ENCODE measurements at places on chromosomes 16 and 17.
A peak's percentile ranks its signal among the peaks of the same experiment; 100 is the strongest.

GRCh38 chr17:82848022-82848592 is 8.3 kb upstream of the ZNF750 start:
- DNase-seq: peak; percentile 63

- peak; percentile 81 for DNase-seq
These were observed 31.0 kb downstream of the SOX9 start for GRCh38 chr17:72151565-72152386.

- DNase-seq: no peak
These were observed 205.1 kb upstream of the ELAC2 start for GRCh38 chr17:13222975-13223374.

DNA sequence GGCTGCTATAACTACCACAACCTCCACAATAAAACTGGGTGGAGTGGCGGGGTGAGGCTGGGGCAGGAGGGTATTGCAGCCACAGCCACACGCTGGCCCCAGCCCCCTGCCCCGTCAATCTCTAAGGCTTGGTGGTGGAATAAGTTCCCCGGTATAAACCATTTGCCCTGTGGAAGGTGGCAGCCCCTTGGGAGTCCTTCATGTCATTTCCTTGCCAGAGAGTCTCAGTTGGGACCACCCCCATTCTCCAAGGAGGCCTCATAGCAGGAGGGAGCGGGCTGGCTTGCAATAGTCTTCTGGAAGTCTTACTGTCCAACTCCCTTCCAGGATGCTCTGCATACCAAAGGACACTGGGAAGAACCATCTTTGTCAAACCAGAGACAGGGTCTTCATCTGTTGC is 19.4 kb downstream of the CD300A start:
- no peak for DNase-seq

DNA sequence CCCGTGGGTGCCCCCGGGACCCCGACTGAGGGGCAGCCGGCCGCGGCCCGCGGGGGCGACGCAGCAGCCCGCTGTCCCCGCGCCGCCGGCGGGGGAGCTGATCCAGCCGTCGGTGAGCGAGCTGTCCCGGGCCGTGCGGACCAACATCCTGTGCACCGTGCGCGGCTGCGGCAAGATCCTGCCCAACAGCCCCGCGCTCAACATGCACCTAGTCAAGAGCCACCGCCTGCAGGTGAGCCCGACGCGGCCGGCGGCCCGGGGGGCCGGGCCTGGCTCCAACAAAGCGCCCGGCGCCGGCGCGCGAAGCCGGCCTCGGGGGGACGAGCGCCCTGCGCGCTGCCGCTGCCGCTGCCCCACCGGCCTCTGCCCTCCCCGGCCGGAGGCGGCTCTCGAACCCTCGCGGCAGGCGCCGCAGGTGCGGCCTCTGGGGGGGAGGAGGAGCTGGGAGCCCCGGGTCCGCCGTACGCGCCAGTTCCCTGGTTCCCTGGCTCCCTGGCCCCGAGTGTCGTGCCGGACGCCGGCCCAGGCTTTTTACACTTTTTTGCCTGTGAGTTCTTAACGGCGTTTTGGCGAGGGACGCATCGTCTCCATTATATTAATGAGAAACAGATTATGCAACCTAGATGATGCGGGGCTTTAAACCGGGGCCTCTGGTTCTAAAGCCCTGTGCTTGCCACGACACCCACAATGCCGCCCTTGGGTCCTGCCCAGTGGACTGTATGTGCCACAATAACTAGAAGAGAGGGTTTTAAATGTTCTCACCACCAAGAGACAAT is 521 bp downstream of the ATMIN start:
- DNase-seq: peak; percentile 16

DNA sequence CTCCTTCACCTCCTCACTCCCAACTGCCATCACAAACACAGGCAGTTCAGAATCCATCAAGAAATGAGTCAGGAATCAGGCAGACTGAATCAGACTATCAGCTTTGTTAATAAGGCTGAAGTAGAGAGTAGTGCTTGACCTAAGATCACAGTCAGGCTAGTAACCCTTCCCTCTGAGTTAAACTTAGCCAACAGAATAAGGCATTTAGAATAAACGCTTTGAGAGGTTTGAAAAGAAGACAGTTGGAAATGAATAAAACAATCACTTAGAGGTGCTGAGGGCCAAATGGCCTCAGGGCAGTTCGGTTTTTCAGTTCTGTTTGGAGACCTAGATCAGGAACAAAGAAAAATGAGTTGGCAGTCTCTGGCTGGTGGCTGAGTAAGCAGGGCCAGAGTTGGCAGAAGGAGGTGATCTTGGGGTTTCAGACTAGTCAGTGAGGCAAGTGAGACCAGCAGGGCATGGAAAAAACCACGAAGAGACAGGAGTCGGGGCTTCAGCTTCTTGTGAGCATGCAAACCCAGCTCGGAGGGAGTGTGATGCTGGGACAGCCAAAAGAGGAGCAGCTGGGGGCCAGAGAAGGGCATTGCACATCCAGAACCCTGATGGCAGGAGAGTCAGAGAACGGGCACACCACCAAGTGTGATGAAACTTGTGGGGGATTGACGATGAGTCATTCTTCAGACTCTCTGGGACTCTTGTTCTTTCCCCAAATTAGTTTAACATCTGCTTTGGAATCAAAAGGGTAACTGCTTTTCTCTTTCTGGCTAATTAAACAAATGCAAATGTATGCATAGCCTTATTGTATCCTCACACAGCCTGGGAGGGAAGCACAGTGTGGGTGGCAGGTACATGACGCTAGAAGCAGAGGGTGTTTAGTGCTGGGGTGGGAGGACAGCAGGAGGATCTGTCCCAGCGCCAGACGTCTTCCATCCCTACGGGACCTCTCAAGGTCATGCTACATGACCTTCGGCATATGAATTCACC is 54.8 kb downstream of the SPECC1 start:
- no peak for DNase-seq

- no peak for DNase-seq
These were observed 152.9 kb downstream of the CBLN1 start for GRCh38 chr16:49128740-49129139.

GRCh38 chr17:83119987-83120864 is 40.8 kb downstream of the METRNL start:
- DNase-seq: no peak

GRCh38 chr16:3664187-3664896 is 9.9 kb downstream of the DNASE1 start:
- DNase-seq: no peak

- no peak for DNase-seq
These were observed 41.4 kb upstream of the ANKFN1 start for GRCh38 chr17:56111706-56112485.

- DNase-seq: no peak
These were observed 718 bp downstream of the SAT2 start for GRCh38 chr17:7626956-7627249.

- DNase-seq: no peak
These were observed 2.8 kb downstream of the HAPSTR1 start for GRCh38 chr16:9094011-9094846.

- peak; percentile 22 for DNase-seq
These were observed 593 bp upstream of the WDR45B start for GRCh38 chr17:82648742-82649331.

DNA sequence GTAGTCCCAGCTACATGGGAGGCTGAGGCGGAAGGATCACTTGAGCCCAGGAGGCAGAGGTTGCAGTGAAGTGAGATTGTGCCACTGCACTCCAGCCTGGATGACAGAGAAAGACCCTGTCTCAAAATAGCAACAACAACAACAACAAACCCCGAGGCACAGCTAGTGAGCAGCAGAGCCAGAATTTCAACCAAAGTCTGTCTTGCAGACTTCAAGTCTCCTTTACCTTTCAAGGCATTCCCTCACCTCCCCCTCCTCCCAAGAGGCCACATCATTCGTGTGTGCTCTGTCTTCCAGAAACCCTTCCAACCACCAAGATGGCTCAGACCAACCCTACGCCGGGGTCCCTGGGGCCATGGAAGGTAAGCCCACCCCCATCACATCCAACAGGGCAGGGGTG is 2.2 kb downstream of the CRYBA1 start:
- DNase-seq: no peak

GRCh38 chr16:87134628-87134995 is 182.6 kb downstream of the C16orf95 start:
- DNase-seq: no peak

DNA sequence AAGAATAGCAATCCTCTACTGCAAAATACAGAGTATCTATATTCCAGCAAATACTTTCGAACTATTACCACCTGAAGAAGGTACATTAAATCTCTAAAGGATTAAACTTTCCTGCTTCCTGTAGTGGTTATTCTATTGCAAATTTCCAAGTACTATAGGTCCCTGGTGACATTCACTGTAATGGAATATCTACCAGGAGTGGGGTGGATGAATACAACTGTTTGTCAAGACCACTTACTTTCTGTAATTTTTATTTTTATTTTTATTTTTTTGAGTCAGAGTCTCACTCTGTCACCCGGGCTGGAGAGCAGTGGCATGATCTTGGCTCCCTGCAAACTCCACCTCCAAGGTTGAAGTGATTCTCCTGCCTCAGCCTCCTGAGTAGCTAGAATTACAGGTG is 389.5 kb downstream of the TMEM114 start:
- no peak for DNase-seq

DNA sequence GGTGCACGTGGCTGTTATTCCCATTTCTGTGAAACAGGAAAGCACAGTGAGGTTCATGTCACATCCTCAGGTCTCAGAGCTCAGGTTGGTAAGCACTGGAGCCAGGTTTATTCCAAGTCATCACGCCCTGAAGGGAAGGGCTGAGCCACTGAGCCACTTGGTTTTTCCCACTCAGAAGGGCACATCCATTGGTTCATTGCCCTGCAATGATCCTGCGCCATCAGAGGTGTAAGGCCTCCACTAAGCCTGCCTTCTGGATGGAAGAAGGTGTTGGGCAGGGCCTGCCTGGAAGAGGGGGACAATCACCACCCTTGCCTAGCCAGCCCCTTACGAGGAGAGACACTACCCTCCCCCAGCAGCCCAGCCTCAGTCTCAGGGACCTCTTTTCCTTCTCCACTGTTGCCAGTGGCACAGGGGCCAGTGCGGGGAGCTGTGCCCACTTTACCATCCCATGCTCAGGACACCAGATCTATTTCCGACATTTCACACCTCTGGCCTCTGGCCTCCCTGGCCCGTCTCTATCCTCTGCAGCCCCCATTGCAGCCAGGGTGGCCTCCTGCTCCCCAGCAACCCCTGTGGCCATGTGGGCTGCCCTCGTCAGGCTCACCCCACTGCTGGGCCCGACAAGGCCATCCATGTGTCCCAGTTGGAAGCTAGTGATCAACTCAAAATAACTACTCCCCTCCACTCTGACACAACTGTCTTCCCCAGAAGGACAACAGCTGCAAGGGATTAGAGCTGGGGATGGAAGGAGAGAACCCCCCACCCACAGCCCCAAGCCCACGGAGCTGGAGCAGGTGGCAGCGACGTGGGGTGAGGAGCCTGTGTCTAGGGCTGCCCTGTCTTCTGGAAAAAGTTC is 29.9 kb downstream of the CFAP20 start:
- no peak for DNase-seq

GRCh38 chr16:50244140-50244503 is 22.2 kb upstream of the ADCY7 start:
- no peak for DNase-seq

DNA sequence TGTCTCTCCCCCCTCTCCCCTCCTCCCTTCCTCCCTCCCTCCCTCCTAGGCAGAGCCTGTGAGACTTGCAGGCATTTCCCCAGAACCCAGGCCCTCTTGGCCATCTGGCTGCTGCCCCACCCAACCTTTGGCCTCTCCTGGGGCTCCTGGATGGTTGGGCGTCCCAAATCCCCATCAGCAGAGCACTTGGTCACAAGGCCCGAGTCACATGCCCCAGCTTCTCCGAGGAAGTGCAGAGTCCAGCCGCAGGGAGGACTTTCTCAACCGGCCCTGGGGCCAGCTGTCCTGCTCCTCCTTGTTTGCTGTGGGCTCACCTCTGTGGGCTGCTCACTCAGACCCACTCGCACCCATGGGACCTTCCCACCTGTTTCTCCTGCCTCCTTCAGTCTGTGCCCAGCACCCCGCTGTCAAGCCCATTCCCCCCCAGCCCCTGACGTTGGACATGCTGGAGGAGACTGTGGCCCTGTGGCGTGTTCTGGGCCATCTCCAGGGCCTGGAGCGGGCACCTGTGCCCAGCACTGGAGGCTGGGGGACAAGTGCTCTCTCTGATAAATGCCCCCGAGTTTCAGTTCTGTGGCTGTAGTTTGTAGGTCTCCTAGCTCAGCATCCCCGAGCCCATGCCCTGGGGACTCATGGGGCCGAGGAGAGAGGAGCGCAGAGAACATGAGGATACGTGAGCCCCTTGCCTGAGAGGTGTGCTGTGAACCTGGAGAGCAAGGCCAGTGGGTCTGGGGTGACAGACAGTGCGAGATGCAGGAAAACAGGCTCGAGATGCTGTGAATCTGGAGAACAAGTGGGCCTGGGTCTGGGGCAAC is 42.3 kb upstream of the ZNF750 start:
- no peak for DNase-seq

- DNase-seq: peak; percentile 58
These were observed 41.5 kb downstream of the TK2 start for GRCh38 chr16:66508248-66508913.

DNA sequence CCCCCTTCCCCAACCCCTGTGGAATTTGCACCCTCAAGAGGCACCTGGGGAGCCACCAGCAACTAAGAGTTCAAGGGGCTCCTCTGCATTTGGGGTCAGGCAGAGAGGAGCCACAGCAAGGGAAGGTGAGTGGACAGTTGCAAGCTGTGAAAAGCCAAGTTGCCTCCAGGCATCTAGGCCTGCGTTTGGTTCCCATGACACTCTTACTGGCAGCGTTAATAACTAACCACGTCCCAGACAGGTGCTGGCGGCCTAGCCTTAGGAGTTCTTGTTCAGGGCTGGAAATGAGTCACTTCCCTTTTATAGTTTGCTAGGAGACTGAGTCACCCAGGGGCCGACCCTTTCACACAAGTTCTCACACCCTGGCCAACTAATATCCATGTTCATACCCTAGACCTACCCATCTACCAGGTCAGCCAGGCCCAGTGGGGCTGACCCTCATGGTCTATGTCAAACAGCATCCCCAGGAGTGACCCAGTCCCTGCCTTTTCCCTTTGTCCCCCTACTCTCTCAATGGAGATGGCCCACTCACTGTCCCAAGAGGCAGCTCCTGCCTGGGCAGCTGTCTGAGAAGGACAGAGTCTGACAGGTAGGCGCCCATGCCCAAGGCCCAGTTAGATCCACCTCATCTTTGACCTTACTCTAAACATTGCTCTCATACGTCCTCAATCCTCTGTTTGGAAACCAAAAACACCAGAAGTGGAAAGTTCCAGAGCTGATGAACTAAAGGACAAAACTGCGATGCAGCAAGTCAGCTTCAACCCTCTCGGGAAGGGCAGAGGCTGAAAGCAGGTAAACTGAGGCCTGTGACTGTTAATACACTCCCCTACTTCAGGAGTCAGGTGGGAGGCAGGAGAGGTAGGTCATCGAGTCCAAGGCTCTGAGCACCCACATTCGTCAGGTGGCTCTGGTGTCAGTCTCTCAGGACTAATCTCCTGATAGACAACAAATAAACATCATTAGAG is 300.6 kb downstream of the SOX9 start:
- peak; percentile 96 for DNase-seq

DNA sequence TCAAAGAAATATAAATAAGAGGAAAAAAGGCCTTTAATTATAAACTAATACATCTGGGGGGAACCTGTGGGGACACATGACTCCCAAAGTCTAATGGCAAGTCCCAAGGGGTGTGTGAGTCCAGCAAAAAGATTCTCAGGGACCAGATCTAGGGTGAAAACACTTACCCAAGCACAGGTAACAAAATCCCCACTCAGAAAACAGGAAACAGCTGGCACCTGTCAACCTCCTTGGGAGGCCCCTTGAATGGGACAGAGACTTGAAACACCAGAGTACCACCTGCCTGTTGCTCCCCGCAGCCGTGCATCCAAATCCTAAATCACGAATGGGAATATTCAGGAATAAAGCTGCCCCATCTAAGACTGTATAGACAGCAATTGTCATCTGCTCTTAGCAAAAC is 461.2 kb upstream of the CDH5 start:
- no peak for DNase-seq

Data from LoVo (cell line).